HFFc6 (cell line): ENCODE measurements at places on chromosomes 11 and 22. TPM values are rescaled to one million over a fixed set of nuclear protein-coding genes. Genes with fewer than 3 reads are reported as not detected.

DNA sequence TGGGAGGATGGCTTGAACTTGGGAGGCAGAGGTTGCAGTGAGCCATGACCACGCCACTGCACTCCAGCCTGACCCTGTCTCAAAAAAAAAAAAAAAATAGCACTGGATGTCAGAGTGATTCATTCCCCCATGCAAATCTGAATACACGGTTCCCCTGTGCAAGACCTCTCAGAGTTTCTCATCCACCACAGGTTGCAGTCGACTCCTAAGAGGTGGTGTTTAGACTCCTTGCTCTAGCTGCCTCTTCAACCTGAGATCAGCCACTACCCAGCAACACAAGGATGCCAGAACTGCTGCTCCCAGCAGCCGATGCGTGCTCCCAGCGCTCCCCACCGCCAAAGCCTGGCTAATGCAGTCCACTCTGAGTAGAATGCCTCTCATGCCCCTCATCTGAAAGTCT is 97.5 kb downstream of the PARVA start:
- DNase-seq, result no peak
- H3K36me3 ChIP-seq, result peaks cover 54% of the 10 kb centered on the region
- no peaks in the 10 kb centered on the region; the same call in 1 of the 2 replicates for H3K27me3 ChIP-seq
- peaks cover 35% of the 10 kb centered on the region for H3K4me1 ChIP-seq

DNA sequence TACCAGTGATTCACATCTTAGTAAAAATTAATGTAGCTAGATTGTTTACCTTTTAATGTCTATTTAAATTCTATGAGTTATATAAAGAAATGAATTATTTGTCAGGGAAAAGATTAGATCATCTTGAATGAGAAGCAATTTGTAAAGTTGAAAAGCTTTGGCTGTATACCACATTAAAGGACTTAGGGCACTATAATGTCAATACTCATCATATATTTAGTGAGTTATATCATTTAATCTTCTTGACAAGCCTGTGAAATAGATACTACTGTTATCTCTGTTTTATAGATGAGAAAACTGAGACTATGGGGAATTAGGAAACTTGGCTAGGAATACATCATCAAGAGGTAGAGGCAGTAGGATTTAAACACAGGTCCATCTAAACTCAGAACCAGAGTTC is 160.1 kb downstream of the GUCY1A2 start:
- no peaks in the 10 kb centered on the region for H3K4me1 ChIP-seq
- no peaks in the 10 kb centered on the region for H3K27me3 ChIP-seq
- no peak overlapping the region for H3K27ac ChIP-seq
- H3K4me3 ChIP-seq, result no peak overlapping the region

GRCh38 chr11:75031224-75031753 is 42.6 kb downstream of the NEU3 start:
- H3K4me3 ChIP-seq, result 0 out of 2 replicates have a peak overlapping the region, but pooled peaks have one; percentile 1
- H3K4me1 ChIP-seq, result peaks cover 30% of the 10 kb centered on the region
- peak overlapping the region; percentile 60 for H3K27ac ChIP-seq
- DNase-seq, result peak; percentile 80
- H3K27me3 ChIP-seq, result peaks cover 4% of the 10 kb centered on the region

DNA sequence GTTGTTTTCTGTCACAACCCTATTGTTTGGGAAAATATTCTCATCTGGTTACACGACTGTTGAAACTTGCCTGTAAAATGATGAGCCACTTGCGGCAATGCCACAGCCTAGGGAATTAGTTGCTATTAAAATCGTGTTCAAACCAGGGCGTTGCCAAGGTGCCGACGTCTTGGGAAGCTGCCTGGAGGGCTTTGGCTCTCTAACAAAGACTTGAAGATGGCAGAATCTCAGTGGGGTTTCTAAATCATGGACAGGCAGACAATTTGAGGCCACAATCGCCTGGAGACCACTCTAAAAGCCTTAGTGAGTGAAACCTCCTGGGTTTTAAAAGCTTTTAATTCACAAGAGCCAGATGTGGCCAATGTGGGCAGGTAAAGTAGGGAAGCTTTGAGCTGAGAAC is 117.2 kb upstream of the BMAL1 start:
- H3K4me3 ChIP-seq, result no peak overlapping the region
- H3K27ac ChIP-seq, result no peak overlapping the region
- H3K4me1 ChIP-seq, result no peaks in the 10 kb centered on the region
- DNase-seq, result no peak

DNA sequence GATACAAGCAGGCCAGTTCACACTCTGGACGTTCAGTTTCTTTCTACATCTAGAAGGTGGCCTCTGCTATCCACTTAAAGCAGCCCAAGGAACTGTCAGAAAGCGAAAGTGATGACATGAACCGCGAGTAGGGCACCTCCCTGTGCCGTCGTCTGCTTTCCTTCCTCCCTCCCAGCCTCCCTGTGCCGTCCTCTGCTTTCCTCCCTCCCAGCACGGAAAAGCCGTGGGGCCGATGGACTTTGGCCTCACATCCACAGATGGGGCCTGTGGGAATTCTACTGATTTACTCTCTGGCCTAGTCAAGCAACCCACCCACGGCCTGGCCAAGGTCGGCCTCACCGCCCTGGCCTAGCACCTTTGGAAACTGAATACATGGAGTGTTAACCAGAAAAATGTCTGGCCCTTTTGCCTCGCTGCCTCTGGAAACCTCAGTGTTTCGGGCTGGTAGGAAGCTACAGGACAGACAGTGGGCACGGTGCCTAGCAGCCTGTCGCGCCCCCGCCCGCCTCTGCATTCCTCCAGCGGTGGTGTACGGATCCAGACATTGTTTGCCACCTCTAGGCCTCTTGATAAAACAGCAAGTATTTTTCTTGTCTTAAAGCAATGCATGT is 14.2 kb downstream of the PEX26 start:
- H3K4me3 ChIP-seq, result no peak overlapping the region
- H3K36me3 ChIP-seq, result peaks cover 24% of the 10 kb centered on the region
- H3K4me1 ChIP-seq, result no peaks in the 10 kb centered on the region; the same call in 1 of the 2 replicates
- H3K27ac ChIP-seq, result no peak overlapping the region

- no peak overlapping the region for H3K4me3 ChIP-seq
- peaks cover 9% of the 10 kb centered on the region; the same call in 1 of the 2 replicates for H3K4me1 ChIP-seq
- H3K36me3 ChIP-seq, result peaks cover 11% of the 10 kb centered on the region
- no peak for DNase-seq
- H3K27ac ChIP-seq, result no peak overlapping the region
Observed at GRCh38 chr22:26460202-26460601, 23.4 kb downstream of the HPS4 start.

DNA sequence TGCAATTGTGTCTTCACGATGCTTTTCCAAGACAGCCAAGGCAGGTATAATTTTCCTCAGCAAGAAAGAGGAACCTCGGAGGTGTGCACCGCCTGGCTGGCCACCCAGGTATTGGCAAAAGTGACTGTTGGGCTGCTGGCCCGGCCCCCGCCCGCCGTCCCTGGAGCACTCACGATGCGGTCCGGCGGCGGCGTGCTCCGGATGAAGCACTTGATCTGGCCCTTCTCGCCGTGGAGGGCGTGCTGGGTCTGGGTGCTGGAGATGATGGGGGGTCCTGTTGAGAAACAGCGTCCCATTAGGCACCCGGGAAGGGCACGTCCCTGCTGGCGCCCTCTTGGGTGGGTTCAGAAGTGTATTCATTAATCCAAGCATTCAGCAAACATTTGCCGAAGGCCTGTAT is 84.8 kb downstream of the ST3GAL4 start:
- H3K4me1 ChIP-seq, result peaks cover 5% of the 10 kb centered on the region
- no peaks in the 10 kb centered on the region for H3K36me3 ChIP-seq
- no peak overlapping the region for H3K27ac ChIP-seq
- no peak overlapping the region for H3K4me3 ChIP-seq

DNA sequence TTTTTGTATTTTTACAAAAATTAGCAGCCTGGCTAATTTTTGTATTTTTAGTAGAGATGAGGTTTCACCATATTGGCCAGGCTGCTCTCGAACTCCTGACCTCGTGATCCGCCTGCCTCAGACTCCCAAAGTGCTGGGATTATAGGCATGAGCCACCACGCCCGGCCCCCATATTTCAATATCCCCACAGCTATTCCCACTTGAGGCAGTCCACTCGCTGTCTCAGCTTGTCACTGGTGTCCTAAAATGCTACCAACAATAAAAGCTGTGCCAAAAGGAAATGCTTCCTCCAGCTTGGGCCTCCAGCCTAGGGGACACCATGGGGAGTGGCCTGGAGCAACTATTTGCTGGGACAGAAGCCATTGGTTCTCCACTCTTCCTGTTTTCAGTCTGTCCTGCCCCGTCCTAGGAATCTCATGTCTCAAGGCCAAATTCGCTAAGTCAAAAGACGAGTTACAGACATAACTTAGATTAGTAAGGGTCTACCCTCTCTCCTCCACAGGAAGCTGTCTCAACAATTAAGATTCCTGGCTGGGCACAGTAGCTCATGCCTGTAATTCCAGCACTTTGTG is 7.3 kb upstream of the SPINDOC start:
- no peaks in the 10 kb centered on the region for H3K36me3 ChIP-seq
- no peaks in the 10 kb centered on the region for H3K27me3 ChIP-seq
- no peak for DNase-seq
- H3K4me3 ChIP-seq, result no peak overlapping the region

- peaks cover 8% of the 10 kb centered on the region for H3K36me3 ChIP-seq
- H3K27ac ChIP-seq, result no peak overlapping the region
- no peaks in the 10 kb centered on the region for H3K4me1 ChIP-seq
- no peak overlapping the region for H3K4me3 ChIP-seq
Observed at GRCh38 chr11:77967753-77968152, 26.7 kb downstream of the INTS4 start.

- H3K27me3 ChIP-seq, result peaks cover 38% of the 10 kb centered on the region
- no peak overlapping the region for H3K27ac ChIP-seq
- no peaks in the 10 kb centered on the region for H3K36me3 ChIP-seq
- H3K4me3 ChIP-seq, result no peak overlapping the region
- no peak for DNase-seq
Observed at GRCh38 chr11:2293531-2293971, 8.2 kb downstream of the C11orf21 start.

DNA sequence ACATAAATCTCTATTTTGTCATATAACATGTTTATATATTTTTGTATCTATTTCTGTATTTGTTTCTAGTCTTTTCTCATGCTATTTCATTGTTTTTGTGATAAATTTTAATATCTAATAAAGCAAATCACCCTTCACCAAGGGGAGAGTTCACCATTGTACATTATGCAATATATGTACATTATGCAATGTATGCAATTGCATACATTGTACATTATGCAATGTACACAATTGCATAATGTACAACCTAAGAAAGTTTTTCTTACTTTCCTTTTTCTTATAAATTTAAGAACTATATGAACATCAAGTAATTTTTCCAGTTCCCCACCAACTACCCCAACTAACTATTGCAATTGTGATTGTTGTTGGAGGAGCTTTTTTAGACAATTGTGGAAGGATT is 44.1 kb upstream of the GLYATL2 start:
- no peak for DNase-seq
- no peaks in the 10 kb centered on the region for H3K4me1 ChIP-seq
- H3K4me3 ChIP-seq, result no peak overlapping the region
- no peaks in the 10 kb centered on the region for H3K27me3 ChIP-seq
- H3K27ac ChIP-seq, result no peak overlapping the region

- H3K27ac ChIP-seq, result no peak overlapping the region
- H3K4me1 ChIP-seq, result no peaks in the 10 kb centered on the region; the same call in 1 of the 2 replicates
- no peak overlapping the region for H3K4me3 ChIP-seq
- DNase-seq, result no peak
- peaks cover 25% of the 10 kb centered on the region for H3K27me3 ChIP-seq
- H3K36me3 ChIP-seq, result no peaks in the 10 kb centered on the region
Observed at GRCh38 chr11:1358286-1358685, 31.4 kb upstream of the BRSK2 start.

DNA sequence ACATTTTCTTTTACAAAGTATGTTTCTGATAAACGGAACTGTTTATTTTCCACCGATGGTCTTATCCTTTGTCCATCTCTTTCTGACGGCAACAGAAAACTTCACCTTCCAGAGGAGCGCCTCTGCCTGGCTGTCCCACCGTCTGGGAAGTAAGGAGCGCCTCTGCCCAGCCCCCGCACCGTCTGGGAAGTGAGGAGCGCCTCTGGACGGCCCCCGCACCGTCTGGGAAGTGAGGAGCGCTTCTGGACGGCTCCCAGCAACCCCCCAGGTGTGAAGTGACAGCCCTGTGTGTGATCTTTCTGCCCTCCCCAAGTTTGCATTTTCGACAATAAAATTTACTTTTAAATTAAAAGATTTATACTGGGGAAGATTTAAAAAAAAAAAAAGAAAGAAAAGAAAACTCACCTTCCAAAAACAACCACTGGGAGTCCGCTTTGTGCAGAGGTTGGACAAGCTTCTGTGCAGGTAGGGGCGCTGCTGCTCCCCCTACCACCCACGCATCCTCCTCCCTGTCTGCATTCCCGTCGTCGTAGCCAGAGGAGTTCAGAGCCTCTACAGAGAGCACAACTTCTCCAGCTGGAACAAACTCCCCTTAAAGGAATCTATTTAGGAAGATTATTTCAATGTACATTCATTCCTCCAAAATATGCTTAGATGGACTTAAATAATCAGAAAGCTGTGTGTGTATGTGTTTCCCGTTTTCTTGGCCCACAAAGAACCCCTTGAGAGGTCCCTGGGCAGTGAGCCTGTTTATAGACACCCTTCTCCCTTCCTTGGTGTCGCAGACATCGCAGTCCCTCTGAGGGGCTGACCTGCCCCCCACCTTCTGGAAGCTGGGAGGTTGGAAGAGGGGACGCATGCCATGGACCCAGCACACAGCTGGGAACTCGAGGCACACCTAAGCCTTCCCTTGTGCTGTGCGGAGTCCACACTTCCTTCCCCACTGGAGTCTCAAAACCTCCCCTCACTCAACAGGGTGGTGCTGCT is 849 bp upstream of the APOBEC3B start:
- peak overlapping the region; percentile 90 for H3K4me3 ChIP-seq
- peaks cover 3% of the 10 kb centered on the region; the same call in 1 of the 2 replicates for H3K27me3 ChIP-seq
- H3K27ac ChIP-seq, result peak overlapping the region; percentile 89
- peaks cover 36% of the 10 kb centered on the region for H3K4me1 ChIP-seq

DNA sequence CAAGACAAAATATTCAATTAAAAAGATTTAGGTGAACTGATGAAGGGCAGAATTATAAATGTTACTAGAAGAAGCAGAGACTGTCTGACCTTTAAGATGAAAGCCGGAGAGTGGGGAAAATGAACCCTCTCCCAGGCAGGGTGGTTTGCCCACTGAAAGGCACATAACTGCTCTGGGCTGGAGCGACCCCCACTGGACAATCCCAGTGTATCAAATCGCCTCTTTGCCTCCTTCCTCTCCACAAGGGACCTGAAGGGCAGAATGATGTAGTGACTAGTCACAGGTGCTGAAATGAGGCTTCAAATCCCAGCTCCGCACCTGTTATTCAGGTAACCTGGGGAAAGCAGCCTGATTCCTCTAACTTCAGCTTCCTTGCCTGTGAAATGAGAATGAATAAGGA is 69.0 kb downstream of the EFCAB6 start:
- no peaks in the 10 kb centered on the region for H3K36me3 ChIP-seq
- H3K4me1 ChIP-seq, result no peaks in the 10 kb centered on the region
- H3K27me3 ChIP-seq, result peaks cover 14% of the 10 kb centered on the region
- no peak overlapping the region for H3K4me3 ChIP-seq

- H3K4me3 ChIP-seq, result no peak overlapping the region
- no peaks in the 10 kb centered on the region for H3K27me3 ChIP-seq
- H3K36me3 ChIP-seq, result no peaks in the 10 kb centered on the region
- DNase-seq, result no peak
Observed at GRCh38 chr11:89147229-89147628, 30.4 kb upstream of the TYR start.

GRCh38 chr11:84724256-84724655 is 902.9 kb downstream of the DLG2 start:
- no peak overlapping the region for H3K27ac ChIP-seq
- no peaks in the 10 kb centered on the region; the same call in 1 of the 2 replicates for H3K27me3 ChIP-seq
- H3K4me1 ChIP-seq, result no peaks in the 10 kb centered on the region
- no peak for DNase-seq

The DYNC2H1 gene
- 12.6 to 14.4 TPM (median 14.0 TPM) in 3 replicates for total RNA-seq

The SYCE3 gene
- total RNA-seq, result not detected in 3 replicates

The OR52N2 gene
- not detected in 3 replicates for total RNA-seq

The KCNA4 gene
- not detected in 3 replicates for total RNA-seq

The ZBTB44 gene
- 9.4 and 12.2 TPM in 2 replicates for total RNA-seq

The KDM4E gene
- total RNA-seq, result not detected in 3 replicates

The AMPD3 gene
- total RNA-seq, result 10.0 and 10.7 TPM in 2 replicates

The CBLIF gene
- not detected in 3 replicates for total RNA-seq

The APLNR gene
- not detected in 3 replicates for total RNA-seq
